ENCODE measurements at places on chromosomes 7 and 10.

- DNase-seq: no peak
Measured at GRCh38 chr7:149832332-149833041, 5.7 kb upstream of the ZNF862 start.

DNA sequence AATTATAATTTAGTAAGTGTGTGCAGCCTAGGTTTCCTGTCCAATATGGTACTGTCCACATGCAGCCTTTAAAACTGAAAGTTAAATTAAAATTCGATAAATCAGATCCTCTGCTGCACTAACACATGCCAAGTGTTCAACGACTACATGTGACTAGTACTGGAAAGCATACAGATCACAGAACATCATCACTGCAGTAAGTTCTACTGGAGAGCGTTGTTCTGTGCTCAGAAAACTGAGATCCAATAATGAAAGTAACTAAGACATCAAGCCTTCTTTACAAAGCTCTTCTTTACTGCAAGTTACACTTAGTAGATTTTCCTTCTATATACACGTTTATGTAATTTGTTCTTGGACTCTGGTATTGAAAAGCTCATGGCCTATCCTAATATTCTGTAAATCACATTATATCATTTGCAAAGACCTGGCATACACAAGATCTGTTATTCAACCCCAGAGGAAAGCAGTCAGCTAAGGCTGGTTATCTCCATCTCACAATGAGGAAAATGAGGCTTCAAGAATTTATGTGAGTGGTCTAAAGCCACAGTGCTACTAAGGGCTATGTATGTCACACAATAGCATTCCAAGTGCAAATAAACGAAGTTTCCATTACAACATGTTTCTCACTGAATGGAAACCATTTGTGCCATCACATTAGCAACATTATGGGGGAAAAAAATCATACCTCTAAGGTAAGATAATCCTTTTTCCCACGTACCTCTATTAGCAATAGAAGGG is 77.6 kb downstream of the VPS41 start:
- no peak for DNase-seq

DNA sequence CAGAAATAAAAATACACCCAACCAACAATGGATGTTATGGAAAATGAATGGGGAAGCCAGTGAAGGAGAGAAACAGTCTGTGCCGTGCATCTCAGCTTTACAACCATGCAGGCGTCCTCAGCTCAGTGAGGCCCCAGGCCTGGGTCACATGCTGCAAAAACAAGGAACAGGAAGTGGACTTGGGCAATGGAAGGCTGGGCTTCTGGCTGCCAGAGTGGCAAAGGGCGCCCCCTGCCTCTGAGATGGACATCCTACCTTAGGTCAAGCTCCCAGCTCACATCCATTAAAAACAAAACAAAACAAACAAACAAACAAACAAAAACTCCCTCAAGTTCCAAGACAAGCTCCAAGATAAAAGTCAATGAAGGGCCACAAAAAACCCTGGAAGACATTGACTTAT is 54.7 kb upstream of the AFAP1L2 start:
- DNase-seq: no peak

DNA sequence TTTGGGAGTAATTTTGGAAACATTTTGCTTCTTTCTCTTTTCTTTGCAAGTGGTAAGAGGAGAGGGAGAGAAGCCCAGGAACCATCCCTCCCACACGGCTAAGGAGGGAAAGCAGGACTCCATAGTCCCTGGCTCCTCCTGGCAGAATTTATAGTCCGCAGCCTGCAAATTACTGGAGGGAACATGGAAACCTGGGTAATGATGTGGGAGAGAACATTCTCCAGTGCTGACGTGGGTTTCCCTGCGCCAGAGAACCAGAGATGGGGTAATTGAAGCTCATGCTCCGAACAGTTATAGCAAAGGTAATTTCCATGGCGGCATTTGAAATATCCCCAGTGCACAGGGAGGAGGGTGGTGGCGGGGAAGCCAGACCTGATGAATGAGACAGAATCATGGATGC is 320.4 kb downstream of the RPS24 start:
- no peak for DNase-seq

DNA sequence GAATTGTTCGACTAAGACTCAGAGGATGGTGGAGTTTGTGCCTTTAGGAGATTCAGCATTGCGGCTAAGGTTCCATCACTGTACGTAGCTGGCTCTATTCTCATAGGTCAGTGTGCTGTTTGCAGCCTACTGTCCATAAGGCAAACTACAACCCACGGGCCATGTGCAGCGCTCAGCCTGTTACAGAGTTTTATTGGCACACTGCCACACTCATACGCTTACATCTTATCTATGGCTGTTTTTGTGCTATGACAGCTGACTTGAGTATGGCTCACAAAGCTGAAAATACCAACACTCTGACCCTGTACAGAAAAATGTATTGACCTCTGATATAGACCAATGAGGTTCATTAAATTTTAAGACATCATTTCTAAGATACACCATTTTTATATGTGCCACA is 114.5 kb downstream of the ARID5B start:
- no peak for DNase-seq

GRCh38 chr7:88969167-88969566 is 173.6 kb upstream of the TEX47 start:
- DNase-seq: no peak

DNA sequence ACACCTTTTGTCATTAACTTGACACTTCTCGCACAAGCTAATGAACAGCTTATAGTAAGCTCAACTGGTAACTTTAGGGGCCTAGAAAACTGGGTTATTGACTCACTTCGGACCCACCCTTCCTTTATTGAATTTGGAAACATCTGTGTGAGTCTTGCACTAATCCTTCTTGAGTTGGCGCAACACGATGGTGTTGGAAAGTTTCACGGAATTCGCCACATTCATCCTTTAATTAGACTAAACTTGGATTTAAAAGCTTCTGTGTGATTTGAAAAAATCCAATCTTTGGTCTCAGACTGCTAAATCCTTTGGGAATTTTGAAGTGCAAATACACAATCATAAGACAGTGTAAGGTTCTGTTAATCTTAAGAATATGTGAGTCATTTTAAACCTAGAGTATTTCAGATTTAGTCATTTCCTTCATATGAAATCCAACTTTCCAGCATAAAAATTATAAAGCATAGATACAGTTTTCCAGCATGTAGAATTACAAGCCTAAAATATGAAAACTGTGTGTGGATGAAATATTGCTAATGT is 15.1 kb downstream of the FZD8 start:
- DNase-seq: no peak

GRCh38 chr10:84987039-84987438 is 658.6 kb downstream of the CCSER2 start:
- no peak for DNase-seq

GRCh38 chr10:93954726-93955363 is 38.9 kb upstream of the PLCE1 start:
- DNase-seq: no peak

- DNase-seq: no peak
Measured at GRCh38 chr7:4713183-4713784, 31.2 kb downstream of the FOXK1 start.

- no peak for DNase-seq
Measured at GRCh38 chr10:24390746-24391145, 181.8 kb downstream of the KIAA1217 start.

GRCh38 chr7:2824678-2825461 is 19.2 kb downstream of the GNA12 start:
- DNase-seq: no peak

- no peak for DNase-seq
Measured at GRCh38 chr10:114520453-114520852, 116.2 kb upstream of the AFAP1L2 start.

- DNase-seq: no peak
Measured at GRCh38 chr10:112917681-112918080, 32.4 kb upstream of the TCF7L2 start.

- no peak for DNase-seq
Measured at GRCh38 chr7:103851357-103851756, 138.1 kb downstream of the RELN start.

GRCh38 chr10:59181668-59182067 is 5.2 kb downstream of the PHYHIPL start:
- DNase-seq: no peak

- peak; percentile 45 for DNase-seq
Measured at GRCh38 chr10:102796407-102797176, 40.6 kb downstream of the CYP17A1 start.

DNA sequence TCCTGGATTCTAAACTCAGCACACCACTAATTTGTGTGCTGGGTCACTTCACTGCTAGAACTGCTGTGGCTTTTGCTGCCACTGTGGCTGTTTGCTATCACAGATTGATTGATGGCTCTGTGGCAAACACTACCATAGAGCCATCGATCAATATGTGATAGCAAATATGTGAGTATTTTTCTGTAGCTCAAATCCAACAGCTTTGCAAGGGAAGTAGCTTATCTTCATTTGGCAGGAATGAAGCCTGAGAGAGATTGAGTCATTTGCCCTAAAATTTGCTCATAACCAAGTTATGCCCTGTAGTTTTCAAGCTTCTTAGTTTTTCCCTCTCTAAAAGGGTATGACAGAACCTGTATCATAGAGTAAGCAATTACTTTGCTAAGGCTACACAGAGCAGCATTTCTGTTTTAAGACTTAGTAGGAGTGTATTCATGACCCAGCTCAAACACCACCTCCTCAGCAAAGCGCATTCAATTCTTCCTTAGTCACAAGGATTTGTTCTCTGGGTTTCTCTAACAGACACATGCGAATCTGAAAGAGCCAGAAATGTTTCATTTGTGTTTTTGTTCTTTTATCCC is 43.1 kb downstream of the MINPP1 start:
- no peak for DNase-seq

- no peak for DNase-seq
Measured at GRCh38 chr7:31307972-31308371, 32.6 kb downstream of the NEUROD6 start.

DNA sequence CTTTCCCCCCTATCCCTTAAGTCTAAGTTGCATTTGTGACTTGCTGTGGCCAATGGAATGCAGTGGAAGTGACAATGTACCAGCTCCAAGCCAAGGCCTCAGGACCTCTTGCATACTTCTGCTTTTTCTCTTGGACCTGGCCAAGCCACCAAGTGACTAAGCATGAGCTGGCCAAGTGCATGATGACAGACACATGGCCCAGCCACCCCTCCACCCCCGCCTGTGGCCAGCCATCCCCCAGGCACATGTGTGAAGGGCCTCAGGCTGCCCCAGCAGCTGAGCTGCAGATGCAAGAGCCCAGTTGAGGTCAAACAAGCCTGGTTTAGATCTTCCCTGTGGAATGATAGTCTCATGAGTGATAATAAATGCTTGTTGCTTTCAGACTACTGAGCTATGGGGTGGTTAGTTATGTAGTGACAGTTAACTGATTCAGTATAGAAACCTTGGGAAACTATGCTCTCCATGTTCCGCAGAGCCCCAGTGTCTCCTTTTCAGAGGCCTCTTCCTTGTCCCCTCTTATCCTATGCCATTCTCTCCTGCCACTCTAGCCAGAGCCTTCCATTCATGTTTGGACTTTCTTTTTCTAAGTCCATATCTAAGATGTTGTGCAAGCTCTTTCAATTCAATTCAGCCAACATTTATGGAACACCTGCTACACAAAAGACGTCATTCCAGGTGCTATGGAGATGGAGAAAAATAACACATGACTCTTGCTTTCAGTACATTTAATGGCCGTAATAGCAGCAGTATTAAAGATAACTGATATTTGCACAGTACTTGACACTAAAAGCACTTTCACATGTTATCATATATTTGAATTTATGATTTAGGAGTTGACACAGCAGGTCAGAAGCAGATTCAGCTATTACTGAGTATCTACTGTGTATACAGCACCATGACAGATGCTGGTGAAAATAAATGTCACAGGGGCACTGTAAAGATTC is 55.5 kb upstream of the LOXL4 start:
- no peak for DNase-seq
